ENCODE measurements at places on chromosomes 3 and 15. TPM values are rescaled to one million over a fixed set of nuclear protein-coding genes. Genes with fewer than 3 reads are reported as not detected.

- DNase-seq = no peak
These were observed 26.7 kb downstream of the TJP1 start for GRCh38 chr15:29795610-29796009.

- no peak for DNase-seq
These were observed 302.9 kb upstream of the DPPA4 start for GRCh38 chr3:109640146-109640652.

- no peak for DNase-seq
These were observed 724.9 kb upstream of the ARRDC4 start for GRCh38 chr15:97235611-97235985.

CCDC9B gene
- total RNA-seq = 1.6 TPM

DNA sequence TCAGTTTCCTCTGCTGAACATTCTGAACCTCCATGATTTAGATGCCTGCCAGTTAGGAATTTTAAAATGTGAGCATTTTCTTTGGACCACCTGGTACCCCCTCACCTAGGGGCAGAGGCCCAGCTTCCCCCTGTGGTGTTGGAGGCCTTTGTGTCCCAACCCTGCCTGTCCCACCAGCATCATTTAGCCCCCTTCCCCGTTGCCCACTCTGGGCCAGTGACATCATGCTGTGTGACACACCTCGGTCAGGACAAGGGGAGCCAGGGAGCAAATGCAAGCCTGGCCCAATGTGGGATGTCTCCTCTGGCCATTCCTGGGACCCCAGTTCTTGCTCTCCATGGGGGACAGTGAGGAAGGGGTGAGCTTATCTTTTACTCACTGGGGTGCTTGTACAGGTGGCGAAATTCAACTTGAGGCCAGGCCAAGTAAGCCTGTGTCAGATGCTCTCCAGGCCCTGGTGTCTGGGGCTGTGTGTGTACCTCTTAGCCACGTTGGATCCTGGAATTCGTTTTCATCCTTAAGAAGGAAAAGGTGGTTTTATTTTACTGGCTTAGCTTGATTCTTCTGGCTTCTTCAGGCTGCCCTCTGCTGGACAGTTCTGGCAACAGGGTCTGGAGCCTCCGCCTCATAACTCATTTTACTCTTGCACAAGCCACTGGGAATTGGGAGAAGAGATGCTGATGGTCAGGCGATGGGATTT, 49.7 kb upstream of the MYZAP start:
- no peak for DNase-seq

- DNase-seq = no peak
These were observed 524.2 kb upstream of the LMCD1 start for GRCh38 chr3:7977245-7978086.

ADGRG7 gene
- total RNA-seq = not detected
